ENCODE measurements at places on chromosomes 7 and 10.

GRCh38 chr7:132501956-132502355, 74.3 kb downstream of the PLXNA4 start:
- DNase-seq, result no peak

GRCh38 chr10:30786131-30786530, 156.6 kb upstream of the LYZL2 start:
- no peak for DNase-seq

DNA sequence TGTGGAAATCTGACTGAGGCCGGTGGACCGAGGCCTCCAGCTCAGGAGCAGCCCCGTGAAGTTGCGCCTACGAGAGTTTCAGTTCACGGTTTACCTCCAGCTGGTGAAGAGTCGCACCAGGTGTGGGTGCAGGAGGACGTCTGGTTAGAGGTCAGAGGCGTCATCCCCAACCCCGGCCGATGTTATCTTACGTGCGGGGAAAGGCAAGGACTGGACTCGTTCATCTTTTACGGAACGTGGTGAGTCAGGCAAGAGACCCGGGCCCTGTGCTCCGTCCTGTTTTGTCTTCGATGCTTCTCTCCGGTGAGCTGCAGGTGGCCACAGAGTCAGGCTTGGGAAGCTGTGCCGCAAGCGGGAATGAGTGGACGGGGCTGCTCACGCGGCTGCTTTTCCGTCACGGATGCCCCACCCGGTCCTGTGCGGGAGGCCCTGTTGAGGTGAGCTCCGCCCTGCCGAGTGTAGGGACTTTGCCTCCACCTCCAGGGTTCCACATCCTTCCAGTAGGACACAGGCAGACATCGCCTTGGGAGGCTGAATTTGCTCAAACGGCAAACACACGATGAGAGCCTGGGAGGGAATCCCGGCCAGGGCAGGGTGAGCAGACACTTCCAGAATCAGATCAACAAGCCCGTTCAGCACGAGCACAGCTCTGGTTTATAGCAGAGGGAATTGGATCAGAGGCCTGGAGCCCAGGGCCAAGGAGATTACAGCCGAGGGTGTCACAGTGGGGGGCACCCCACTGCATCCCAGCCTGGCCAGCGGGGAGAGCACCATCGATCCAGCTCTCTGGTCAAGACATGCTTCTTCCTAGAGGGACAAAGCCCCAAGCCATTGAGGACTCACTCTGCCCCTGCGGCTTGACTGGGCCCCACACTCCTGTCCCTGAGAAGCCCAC, 50.1 kb upstream of the INPP5A start:
- no peak for DNase-seq

GRCh38 chr10:97532935-97533671, 34.4 kb downstream of the UBTD1 start:
- no peak for DNase-seq

GRCh38 chr10:3702056-3702546, 82.9 kb downstream of the KLF6 start:
- DNase-seq, result no peak

DNA sequence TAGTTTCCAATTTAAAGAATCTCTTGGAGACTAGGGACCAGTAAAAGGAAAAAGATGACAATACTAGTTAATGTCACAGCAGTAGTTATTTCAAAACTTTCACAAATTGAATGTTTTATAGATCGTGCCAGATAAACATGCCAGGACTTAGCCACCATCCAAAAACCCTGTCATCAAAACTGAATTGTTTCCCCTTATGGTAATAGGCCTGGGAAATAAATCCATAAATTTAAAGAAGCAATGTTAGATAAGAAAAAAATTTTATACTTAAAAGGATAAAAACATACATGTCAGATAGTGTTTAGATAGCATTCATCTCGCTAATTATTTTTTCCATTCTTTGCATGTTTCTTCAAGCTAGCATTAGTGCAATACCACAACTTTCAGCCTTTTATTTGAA, 71.2 kb downstream of the SUGCT start:
- DNase-seq, result no peak

DNA sequence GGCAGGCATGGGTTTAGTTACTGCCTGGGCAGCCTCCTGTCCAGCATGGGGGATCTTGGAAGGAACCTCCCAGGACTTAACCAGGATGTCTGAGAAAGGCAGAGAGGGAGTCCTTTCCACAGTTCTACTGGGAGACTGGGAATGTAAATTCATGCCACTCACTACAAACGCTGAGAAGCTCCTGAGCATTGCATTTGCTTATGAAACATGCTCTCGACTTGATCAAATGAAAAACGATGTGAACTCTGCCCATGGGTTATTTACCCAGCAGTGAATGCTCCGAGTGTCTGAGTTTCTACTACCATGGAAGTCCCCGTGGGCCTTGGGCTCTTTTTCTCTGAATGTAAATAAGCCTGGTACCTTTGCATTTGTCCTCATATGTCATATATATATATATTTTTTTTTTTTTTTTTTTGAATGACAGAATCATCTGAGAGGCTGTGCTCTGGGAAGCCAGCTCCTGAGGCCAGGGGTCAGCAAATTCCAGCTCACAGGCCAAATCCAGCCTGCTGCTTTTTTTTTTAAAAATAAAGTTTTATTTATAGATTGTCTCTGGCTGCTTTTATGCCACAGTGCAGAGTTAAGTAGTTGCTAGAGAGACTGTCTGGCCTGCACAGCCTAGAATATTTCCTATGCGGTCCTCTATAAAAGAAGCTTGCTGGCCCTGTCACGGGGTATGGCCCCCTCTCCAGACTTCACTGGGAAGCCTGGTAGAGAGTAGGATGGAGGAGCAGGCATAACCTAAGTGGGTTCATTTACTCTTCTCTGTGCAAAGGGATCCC, 21.4 kb upstream of the RAPGEF5 start:
- DNase-seq, result no peak

GRCh38 chr7:38027884-38028455, 107.5 kb downstream of the EPDR1 start:
- no peak for DNase-seq

DNA sequence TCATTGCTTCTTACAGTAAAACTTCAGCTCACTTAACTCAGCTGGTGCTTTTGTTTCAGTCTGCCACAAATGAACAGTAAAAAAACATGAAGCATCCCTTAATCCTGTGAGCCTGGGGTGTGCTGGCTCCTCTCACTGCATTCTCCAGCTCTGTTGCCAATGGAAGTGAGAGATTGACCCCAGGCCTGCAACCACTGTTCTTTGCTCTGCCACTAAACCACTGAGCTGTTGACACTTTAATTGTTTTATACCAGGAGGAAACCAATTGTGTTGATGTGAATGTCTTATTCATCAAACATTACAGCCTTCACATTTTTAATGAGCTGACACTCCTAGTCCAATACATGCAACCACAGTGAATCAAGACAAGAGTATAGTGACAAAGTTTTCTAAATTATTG, 69.4 kb upstream of the FZD1 start:
- DNase-seq, result no peak

GRCh38 chr7:73585196-73585595, 6.8 kb upstream of the TBL2 start:
- no peak for DNase-seq

DNA sequence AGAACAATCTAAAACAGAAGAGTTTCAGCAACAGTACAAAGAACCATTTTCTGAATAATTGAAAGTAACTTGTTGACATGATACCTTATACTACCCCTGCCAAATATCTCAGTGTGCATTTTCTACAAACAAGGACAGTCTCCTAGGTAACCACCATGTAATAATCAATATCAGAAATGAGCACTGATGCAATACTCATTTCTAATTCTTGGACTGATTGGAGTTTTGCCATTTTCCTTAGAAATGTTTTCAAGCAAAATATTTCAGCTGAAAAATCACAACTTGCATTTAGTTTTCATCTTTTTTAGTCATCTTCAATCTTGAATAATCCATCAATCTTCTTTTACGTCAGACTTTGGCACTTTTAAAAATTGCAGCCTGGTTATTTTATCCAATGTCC, 420.2 kb downstream of the CDC14C start:
- no peak for DNase-seq

DNA sequence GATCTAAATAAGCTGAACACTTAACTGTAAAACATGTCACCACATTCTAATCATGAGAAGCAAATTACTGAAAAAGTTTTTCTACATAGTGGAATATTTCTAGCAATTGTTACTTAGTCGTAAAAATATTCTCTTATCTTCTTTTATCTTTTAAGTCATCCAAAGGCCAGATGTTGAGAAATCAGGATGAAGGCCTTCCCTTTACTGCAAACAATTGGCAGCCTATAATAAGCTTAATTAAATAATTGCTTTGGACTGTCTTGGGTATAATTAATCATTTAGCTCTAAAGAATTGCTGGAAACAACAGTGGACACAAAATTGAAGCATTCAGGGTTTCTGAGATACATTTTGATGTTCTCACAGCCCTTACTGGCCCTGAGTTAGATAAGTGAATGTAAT, 226.5 kb downstream of the FANK1 start:
- DNase-seq, result no peak

DNA sequence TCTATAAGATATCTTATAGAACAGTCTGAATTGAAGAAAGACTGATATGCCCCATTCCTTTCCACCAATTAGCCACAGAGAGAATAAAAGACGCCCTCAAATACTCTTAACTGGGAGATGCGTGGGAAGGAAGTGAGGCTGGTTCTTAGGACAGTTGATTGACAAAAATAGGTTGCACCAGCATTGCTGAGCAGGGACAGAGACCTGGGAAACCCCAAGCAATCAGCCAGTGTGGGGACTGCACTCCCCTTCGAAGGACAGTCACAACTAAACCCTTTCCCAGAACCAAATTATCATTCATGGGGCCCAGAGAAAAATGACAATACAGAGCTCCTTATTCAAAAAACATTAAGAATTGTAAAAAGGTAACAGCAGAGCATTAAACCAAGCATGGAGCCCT, 196.9 kb upstream of the GHITM start:
- DNase-seq, result no peak

DNA sequence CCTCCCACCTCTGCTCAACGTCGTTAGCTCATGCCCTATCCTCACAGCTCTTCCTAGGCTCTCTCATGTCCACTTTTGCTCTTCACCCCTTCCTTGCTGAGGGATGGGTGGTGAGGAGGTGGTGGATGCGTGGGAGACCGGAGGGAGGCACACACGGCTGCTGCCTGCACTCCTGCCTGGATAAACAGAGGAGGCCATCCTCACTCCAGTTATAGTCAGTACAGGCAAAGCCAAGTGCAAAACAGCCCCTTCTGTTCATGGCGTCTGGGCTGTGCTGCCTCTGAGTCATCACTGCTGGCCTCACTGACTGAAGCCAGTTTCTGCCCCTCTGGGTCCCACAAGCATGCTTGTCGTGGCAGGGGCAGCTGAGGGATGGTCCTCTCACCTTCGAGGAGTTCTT, 31.9 kb upstream of the LRRC4 start:
- no peak for DNase-seq

GRCh38 chr7:117807676-117808075, 65.6 kb downstream of the CTTNBP2 start:
- no peak for DNase-seq

- no peak for DNase-seq
Measured at GRCh38 chr7:46844486-46844885, 737.4 kb downstream of the TNS3 start.

DNA sequence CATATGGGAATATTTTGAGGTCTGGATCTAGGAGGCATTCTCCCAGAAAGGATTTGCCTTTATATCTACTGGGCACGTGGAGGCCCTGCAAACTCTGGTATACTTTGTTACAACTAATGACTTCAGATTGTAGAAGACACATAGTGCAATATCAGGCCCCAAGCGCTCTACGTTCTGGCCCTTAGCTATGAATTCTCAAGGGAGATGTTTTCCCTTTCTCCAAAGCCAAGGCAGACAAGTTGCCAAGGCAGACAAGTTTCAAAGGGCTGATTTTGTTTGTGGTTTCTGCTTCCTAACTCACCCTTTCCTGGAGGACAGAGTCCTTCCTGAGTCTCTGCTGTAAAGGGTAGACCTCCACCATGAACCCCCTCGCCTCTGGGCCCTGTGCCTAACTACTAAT, 99.4 kb upstream of the CTTNBP2 start:
- no peak for DNase-seq

DNA sequence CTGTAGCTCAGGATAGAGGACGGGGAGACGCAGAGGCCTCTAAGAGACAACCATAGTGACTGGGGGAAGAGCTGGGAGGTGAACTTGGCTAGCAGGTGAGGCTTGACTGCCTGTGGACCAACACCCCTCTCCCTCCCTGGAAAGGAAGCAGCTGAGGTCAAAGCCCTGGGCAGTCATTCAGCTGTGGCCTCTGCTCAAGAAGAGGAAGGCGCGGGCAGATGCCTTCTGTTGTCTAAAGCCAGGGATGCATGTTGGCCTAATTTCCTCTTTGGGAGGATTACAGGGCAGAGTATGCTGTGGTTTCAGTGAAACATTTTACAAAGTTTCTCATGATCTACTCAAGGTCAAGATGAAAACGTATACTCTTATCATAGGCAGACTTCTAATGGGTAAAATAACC, 327.1 kb downstream of the PRPF18 start:
- DNase-seq, result no peak

DNA sequence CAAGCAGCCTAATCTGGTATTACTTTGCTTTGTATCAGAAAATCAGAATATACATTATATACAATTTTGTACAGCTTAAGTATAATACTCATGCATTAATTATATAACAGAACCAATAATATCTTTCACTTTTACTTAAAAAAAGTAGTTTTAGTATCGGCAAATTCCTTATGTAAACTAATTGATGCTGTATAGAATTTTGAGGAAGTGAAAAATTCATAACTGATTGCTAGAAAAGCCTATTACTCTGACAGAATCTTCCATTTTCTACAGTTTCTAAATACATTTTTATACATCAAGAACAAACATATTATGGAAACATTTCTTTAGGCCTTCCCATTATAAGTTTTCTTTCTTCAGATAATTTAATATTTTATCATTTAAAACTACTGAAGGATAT, 124.0 kb upstream of the GPR22 start:
- DNase-seq, result no peak

DNA sequence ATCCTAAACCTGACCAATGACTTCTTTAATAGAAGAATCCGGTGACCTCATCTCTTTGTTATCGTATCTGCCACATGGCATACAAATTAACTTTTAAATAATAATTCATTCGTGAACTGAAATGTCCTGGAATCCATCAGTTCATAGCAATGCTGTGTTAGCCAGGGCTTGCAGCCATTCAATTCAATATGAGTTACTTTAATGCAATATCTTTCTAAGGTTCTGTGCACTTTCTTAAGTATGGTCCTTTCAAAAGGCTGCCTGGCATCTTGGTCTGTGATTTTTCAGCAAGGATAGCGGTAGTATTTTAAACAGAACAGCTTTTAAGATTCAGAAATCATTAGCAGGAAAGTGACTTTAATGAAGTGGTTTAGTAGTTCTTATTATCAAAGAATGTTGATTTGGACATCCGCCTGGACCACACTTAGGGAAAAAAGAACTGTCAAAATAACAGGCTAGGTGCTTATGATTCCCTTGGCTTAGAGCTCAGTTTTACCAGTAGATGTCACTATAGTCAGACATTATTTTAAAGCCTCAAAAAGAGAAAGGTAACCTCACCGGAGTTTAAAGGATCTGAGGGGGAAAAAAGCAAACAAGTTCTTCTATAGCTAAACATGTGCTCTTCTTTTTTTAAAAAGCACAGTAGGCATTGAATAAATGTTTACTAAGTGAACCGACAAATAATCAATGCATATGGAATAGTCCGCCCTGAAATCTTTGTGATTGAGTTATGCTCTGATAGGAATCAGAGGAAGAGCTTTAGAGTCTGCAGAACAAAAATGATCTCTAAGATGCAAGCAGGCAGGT, 22.7 kb downstream of the SLC35G1 start:
- peak; percentile 5 for DNase-seq
